ENCODE measurements at places on chromosomes 3 and 15.

GRCh38 chr15:80151148-80151547, 1.7 kb upstream of the FAH start:
- DNase-seq, result no peak

- DNase-seq, result no peak
These were observed 545.0 kb downstream of the SI start for GRCh38 chr3:164533275-164533674.

DNA sequence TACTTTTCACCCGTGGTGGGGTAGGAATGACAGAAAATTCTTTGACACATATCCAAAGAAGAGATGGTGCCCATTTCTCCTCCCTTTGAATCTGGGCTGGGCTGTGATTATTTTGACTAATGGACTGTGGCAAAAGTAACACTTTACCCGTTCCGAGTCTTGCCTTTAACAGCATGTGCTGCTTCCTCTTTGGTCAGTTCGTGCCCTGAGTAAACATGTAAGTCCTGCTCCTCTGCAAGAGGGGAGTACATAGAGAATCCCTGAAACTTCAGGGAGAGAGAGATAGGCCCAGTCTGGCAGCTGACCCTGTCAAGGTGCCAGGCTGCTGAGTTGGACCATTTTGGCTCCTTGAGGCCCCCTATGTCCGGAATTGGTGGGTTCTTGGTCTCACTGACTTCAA, 243.1 kb downstream of the EPHB1 start:
- no peak for DNase-seq

GRCh38 chr3:143633816-143634215, 214.5 kb downstream of the SLC9A9 start:
- DNase-seq, result no peak

DNA sequence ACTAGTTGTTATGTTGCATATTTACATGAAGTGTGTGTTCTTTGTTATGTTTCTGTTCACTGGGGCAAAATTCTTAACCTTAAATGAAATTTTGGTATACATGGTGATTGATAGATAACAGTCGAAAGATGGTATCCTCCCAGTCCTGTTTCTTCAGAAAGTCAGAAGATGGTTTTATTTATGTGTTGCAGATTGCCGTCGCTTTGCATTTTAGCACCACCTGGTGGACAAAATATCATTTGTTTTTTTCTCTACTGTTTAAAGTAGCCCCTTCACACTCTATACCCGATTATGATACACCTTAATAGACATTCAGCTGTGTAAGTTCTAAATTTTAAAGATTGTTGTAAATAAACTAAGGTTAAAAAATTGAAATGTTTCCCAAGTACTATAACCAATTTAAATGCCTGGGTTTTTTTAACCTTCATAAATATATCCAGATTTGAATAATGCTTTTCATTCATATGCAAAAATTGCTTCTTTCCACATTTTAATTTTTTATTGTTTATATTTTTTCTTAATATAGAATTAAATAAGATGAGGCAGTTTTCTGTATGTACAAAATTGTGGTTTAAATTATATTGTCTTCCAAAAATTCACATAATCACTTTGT, 152.2 kb downstream of the ALCAM start:
- DNase-seq, result peak; percentile 49

DNA sequence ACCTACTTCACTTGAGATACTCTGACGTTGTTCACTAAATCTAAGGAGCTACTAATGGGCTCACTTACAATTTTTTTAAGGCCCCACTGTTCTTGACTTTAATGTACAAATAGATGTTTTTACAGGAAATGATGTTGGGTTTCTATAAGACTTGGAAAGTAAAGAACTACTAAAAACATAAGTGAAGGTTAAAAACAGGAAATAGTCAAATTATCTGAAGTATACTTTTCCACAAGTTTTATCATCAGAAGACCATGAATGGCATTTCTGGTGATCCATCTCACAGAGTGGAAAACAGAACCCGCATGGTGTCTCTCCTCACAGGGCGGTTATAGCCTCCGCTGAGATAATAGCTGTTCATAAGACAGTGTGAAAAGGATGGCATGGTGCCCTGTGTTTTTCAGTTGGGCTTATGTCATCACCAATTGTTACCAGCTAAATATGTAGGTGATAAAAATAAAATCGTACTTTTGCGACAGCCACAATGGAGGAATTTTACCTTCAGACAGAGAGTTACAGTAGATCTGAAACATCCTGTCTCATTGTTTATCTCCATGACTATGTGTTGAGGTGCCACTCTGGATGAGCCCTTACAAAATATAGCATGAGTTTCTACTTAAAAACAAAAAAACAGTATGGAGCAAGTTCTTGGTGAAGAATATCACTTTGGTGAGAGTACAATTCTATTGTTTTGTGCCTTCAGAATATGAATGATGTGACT, 462.4 kb downstream of the RAP2B start:
- no peak for DNase-seq

GRCh38 chr3:10145685-10146084, 4.1 kb downstream of the VHL start:
- DNase-seq, result no peak

GRCh38 chr15:49619226-49619625, 1.4 kb downstream of the FAM227B start:
- DNase-seq, result no peak

DNA sequence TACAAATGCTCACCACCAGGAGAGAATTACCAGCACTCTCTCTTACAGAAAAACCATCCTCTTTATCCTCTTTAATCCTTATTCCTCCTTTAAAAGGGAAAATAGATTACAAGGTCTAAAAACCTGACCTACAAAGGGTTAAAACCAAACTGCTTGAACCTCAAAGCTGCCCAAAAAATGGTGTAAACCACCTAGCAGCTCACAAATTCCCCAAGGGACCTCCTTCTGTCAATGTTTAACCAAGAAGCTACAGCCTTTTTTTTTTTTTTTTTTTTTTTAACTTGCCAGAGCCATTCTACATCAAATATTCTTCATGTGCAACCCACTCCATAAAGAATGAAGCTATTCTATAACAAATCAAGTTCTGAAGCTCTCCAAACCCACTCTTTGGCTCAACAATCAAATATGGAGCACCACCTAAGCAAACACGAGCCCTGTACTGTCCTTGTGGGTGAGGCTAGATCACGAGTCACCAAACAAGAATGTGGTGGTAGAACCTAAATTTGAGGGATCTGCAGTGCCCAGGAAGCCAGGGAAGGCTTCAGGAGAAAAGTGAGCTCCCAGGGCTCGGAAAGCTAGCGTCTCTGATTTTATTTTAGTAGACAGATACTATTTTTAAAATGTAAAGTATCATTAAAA, 20.1 kb downstream of the OSBPL10 start:
- no peak for DNase-seq

Measured in GM12878 (cell line).